AG09309 (cell line): ENCODE measurements at places on chromosomes 1 and 21.

DNA sequence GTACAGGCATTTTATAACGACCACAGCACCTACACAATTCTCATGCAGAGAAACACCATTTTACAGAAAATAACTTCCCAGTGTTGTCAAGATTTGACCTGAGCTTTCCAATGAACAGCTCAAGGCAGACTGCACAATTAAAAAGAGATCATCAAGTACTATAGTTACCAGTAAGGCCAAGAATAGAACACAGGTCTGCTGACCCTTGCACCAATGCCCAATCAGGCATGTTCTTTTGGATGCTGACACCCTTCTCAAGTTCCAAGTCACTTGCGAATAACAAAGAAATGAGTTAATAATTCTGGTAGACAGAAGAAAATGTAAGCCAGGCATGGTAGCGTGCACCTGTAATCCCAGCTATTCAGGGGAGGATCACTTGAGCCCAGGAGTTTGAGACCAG lies 101.9 kb downstream of the SLC45A1 start:
- DNase-seq, result no peak

GRCh38 chr1:40648200-40648599 lies 17.3 kb downstream of the RIMS3 start:
- DNase-seq, result no peak

DNA sequence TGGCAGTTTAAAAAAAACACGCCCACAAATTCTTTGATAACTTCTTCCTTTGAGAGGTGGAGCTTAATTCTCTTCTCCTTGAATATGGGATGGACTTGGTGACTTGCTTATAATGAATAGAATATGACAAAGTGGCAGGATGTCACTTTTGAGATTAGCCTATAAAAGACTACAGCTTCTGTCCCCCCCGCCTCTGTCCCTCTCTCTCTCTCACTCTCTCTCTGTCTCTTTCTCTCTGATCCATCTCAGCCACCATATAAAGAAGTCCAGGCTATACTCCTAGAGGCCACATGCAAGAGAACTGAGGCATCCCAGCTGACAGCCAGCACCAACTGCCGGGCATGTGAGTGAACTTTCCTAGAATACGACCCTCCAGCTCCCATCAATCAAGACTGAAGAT lies 7.7 kb upstream of the DMBX1 start:
- no peak for DNase-seq

DNA sequence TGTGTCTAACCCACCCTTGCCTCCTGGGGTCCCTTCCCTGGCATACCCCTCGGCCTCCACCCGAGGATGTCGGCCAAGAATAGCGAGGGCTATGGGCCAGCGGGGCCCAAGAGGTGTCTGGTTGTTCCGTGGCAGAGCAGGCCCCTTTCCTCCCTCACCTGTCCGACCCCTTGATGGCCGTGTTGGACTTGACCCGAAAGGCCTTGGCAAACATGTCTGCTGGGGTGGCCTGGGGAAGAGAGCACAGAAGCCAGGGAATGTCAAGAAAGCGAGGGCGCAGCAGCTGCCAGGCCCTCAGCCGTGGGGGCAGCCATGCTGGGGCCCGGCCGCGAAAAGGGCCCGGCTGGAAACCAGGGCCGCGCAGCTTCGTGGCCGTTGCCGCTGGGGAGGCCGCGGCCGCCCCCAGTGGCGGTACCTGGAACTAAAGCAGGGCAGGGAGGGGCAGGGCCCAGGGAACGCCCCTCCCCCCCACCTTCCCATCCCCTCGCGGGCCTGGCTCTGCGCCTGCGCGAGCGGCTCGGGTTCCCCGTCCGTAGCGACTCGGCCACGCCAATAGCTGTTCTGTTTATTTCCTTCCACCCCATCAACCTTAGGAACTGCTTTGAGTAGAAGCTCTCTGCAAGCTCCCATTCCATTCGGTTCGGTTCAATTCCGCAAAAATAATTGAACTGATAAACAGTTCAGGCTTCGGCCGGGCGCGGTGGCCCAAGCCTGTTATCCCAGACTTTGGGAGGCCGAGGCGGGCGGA lies at the start of gene EIF2D:
TSS of gene EIF2D (minus strand) at position 337 of the 748 bp plus-strand sequence. CDS start at position 214, 123 bp downstream.
- peak; percentile 56 for DNase-seq

- no peak for DNase-seq
Measured at GRCh38 chr1:1678581-1679380, 13.8 kb downstream of the SLC35E2B start.

GRCh38 chr1:172414331-172414730 lies 6.2 kb upstream of the C1orf105 start:
- no peak for DNase-seq

DNA sequence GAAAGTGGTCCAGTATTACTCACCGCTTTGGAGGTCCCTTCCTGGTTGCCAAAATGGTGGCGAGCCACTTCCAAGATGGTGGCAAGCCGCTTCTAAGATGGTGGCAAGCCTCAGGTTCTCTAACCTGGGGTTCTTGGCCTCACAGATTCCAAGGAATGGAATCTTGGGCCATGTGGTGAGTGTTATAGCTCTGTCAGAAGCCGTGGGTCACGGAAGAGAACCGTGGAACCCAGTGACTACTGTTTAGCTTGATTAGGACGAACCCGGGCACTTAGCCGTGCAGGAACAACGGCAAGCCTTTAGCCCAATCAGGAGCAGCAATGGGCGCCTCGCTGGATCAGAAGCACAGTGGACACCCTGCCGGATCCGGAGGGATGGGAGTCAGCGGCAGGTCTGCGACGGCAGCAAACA lies 356.2 kb upstream of the TMPRSS15 start:
- no peak for DNase-seq

DNA sequence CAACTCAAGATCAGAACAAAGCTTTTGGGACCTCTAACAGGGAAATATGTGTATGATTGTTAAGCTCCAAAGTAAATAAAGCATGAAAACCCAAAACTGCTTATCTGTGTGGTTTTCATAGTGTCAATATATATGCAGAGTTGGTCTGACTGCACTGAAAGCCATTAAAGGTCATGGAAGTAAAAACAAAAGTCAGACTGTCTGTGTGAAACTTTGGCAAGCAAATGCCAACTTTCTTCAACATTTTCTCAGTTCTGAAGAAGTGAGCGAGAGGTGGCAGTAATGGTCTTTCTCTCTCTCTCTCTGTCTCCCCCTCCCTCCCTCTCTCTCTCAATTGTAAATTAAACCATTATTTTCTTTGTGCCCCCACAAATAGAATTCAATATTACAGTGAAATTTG lies 100.1 kb upstream of the S1PR1 start:
- no peak for DNase-seq

- no peak for DNase-seq
Measured at GRCh38 chr21:31517664-31518414, 141.7 kb upstream of the SOD1 start.

DNA sequence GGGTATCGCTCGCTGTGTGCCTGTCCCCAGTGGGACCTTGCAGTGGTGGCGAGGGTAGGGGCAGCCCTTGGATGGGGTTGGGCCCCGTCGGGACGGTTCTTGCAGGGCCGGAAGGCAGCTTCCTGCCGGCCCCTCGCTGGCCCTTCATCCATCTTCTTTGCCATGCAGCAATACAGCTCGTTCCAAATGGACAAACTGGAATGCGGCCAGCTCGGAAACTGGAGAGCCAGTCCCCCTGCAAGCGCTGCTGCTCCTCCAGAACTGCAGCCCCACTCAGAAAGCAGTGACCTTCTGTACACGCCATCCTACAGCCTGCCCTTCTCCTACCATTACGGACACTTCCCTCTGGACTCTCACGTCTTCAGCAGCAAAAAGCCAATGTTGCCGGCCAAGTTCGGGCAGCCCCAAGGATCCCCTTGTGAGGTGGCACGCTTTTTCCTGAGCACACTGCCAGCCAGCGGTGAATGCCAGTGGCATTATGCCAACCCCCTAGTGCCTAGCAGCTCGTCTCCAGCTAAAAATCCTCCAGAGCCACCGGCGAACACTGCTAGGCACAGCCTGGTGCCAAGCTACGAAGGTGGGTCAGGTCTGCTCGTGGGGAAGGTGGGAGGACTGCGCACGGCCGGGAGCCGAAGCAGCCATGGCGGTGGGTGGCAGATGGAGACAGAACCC lies 45.8 kb downstream of the SIM2 start:
- no peak for DNase-seq

- no peak for DNase-seq
Measured at GRCh38 chr1:35379317-35380000, 111.0 kb downstream of the ZMYM4 start.

DNA sequence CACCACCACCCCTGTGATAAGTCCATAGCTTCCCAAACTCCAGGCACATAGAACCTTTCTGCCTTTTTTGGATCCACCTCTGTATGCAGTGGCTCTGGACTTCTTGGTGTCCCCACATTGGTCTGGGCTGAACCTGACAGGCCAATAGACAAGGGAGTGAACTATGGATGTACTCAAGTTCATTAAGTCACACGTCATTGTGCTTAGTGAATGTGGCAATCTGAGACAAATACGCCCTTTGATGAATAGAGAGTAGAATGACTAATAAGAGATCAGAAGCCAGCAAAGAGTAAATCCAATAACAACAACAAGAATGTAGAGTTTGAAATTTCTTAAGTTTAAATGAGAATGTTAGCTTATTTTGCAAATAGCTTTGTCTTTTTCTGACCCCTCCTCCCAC lies 114.8 kb downstream of the ST6GALNAC3 start:
- no peak for DNase-seq

DNA sequence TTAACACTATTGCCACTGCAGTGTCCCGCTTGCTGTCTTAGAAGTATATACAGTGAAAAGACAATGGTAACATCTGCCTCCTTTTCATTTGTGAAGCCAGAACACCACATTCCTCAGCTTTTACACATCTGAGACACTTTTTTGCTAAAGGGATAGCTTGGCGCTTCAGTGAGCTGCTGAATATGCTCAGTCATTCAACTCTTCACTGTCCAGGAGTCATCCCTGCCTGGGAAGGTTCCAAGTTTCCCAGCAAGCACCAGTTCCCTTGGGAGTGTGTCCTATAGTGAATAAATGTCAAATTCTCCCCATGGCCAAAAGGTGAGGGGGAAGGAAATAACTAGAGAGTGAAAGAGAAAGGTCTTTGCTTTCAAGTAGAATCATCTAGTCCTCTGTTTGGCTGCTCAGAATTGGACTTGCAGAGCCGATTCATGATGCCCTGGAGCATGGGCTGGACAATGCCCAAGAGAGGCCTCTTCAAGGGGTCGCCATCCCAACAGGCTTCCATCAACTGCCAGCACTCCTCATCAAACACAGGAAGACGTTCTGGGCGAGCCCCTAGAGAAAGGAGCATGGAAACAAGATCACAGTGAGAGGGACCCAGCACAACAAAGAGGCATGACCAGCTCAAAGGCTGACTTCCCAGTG lies 25.5 kb upstream of the RBBP5 start:
- DNase-seq, result peak; percentile 57

- DNase-seq, result no peak
Measured at GRCh38 chr1:58670181-58670580, 29.7 kb downstream of the MYSM1 start.

DNA sequence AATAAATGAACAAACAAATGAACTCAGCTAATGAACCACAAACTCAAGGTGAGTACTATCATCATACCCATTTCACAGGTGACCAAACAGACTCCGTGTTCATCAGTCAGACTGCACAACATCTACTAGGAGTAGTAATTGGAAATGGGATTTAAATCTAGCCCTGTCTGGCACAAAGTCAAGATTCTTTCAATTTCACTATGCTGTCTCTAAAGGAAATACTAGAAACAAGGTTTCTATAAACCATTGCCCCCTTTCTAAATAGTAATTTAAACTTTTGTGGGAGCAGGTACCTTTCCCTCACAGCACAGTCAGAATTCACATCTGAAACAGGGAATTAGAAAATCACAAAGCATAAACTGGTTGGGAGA lies 160.3 kb downstream of the TGFBR3 start:
- DNase-seq, result no peak

DNA sequence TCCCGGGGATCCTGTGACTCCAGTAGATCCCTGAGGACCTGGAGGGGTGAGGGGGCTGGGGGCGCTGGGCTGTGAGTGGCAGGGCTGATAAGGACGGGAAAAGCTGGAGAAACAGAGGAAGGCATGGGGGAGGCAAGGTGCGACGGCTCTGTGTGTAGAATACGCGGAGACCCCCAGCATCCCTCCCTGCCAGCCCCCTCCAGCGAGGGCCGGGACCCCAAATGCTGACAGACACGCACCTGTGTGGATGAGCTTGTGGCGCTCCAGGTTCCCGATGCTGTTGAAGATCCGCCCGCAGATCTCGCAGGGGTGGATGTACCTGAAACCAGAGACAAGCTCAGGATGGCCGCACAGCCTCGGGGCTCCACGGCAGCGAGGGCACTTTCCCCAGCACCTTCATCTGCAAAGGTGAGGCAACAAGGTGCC lies 53.0 kb upstream of the RIPK4 start:
- no peak for DNase-seq

- DNase-seq, result no peak
Measured at GRCh38 chr1:171280599-171280998, 32.3 kb downstream of the FMO1 start.

DNA sequence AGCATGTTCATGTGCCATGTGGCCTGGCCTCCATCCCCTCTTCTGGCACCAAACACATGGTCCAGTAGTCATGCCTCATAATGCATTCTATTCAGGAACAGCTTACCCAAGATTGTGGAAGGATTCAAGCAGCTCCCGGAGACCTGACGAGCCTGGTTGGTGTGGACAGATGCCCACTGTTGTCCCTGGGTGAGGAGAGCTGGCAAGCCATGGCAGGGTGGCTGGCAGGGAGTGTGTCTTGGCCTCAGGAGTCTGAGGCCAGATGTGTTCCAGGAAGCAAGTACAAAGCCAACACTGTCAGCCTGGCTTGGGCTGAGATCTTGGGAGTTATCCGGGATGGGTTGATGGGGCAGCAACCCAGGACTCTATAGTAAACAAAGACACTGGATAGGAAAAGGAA lies 7.3 kb upstream of the FABP3 start:
- no peak for DNase-seq

DNA sequence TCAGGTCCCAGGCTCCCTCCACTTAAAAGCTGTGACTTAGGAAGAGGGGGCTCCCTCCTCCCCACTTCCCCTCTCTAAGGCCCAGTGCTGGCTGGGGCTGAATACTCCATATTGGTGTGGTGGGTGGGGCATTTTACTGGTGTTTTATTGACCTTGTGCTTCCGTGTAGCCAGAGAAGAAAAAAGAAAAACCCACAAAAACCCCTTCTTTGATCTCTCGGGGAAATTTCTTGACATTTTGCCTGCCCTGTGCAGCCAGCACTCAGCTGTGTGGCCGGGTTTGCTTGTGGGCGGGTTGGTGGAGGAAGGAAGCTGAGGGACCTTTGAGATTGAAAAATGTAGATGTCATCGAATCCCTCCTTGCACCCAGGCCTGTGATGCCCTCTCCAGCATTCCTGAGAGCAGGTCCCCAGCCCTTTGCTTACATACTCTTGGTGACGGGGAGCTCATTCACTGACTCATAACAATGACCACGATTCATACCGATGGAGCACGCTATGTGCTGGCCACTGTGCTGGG lies 24.8 kb downstream of the TNFRSF8 start:
- no peak for DNase-seq

GRCh38 chr1:243230914-243231313 lies 24.2 kb downstream of the CEP170 start:
- DNase-seq, result no peak

- DNase-seq, result no peak
Measured at GRCh38 chr1:192474080-192474683, 101.4 kb upstream of the RGS1 start.

- no peak for DNase-seq
Measured at GRCh38 chr1:26733392-26733791, 37.6 kb downstream of the ARID1A start.
